ENCODE measurements at places on chromosomes 6 and 20.

DNA sequence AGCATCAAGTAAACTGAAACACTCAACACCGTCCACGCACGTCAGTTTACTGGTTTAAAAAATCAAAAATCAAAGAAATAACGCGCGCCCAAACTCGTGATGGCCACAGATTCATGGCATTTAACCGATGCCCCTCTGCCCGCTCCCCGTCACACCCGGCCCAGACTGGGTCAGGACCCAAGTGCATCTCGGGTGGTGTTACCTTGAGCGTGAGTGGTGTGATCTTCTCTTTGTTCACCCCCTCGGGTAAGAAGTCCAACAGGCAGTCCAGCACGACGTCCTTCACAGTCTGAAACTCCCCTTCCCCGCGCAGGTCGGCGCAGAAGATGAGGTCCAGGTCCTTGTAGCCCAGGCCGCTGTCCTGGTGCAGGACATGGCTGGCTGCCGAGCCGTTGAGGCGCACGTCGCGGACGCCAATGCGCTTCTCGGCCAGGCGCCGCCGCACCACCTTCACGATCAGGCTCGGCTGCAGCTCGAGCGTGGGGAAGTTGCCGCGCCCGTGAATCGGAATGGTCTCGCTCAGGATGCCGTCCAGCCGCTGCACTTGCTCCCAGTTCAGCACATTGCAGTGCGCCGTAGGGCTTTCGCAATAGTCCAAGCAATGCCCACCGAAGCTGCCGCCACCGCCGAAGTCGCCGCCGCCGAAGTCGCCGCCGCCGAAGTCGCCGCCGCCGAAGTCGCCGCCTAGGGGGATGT is 945 bp downstream of the TENT5A start:
- peak; percentile 89 for DNase-seq

- no peak for DNase-seq
These were observed 142.0 kb upstream of the PMEPA1 start for GRCh38 chr20:57851796-57852195.

DNA sequence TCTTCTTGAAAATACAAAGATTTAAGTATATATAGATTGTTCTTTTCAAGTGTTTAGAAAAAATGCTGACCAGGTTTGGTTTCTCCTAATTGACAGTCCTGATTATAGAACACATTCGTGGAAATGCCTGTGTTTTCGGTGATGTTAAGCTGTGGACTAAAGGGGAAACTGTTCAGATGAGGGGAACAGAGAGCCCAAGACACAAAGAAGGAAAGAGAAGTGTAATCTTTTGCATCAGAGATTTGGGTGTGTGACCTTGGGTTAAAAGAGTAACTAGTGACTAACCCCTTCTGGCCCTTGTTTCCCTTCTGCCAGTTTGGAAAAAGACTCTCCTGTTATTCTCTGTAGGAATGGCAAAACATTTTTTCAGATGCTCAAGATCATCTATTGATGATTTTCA is 331.3 kb downstream of the RIMS1 start:
- DNase-seq: no peak

GRCh38 chr6:108437821-108438220 is 122.9 kb upstream of the FOXO3 start:
- no peak for DNase-seq

DNA sequence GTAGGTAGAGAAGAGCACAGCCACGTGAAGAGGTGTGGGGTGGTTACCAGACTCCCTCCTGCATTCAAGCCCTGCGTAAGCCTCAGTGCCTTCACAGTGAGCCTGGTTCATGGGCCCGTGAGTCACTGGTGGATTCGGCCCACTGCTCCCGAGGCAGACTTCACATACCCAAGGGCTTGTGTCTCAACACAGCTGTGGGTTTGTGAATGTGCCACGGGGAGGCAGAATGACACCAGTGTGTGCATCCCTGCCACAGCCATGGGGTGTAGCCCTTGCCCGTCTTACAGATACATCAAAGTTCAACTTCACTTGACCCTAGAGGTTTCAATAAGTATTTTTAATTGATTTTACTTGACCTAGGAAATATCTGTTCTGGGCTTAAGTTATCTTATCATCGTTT is 108.5 kb downstream of the MAP3K4 start:
- DNase-seq: no peak

DNA sequence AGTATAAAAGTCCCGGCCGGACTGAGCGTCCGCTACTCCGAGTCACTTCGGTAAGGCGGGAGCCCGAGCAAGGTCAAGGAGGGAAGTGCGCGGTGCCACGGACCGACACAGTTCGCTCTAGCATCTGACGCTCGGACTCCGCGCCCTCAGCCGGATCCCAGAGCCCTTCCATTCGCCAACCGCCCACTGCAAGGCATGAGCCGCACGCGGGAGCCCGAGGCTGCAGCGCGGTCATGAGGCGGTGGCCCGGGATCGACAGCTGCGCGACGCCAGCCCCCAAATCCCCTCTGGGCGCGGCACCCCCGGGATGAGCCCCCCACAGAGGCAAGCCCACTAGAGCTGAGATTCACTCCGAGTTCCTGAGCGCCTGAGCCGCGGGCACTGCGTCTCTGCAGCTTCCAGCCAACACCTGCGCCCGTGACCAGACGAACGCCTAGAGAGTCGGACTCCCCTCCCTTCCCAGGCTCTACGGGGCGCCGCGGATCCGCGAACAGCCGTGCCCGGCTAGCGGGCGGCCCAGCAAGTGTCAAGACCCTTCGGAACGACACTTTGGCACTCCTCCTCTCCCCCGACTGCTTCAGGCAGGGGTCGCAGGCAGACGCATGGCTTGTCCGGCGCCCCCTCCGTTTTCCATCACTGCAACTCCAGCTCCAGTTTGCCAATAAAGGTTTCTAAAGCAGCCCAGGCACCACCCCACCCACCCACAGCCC is 725 bp upstream of the ISM1 start:
- no peak for DNase-seq

- no peak for DNase-seq
These were observed 397.0 kb downstream of the SMOC2 start for GRCh38 chr6:168838037-168838399.

DNA sequence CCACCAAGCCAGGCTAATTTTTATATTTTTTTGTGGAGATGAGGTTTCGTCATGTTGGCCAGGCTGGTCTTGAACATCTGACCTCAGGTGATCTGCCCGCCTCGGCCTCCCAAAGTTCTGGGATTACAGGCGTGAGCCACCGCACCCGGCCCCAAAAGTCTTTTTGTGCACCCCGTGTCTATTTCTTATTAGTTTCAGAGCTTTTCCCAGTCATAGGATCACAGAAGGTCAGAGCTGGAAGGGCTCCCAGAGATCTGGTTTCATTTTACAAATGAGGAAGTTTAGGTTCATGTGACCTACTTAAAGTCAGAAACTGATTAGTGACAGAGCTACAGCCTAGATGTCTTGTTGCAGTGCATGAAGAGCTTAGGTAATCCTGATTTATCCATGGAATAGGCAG is 1.6 kb upstream of the OGFRL1 start:
- no peak for DNase-seq
